ENCODE measurements at places on chromosomes 16 and 17.

- DNase-seq: no peak
These were observed 2.7 kb upstream of the ATAD5 start for GRCh38 chr17:30829022-30829421.

GRCh38 chr16:76780556-76780955 lies 410.4 kb upstream of the MON1B start:
- no peak for DNase-seq

- no peak for DNase-seq
These were observed 36.5 kb upstream of the BCAS3 start for GRCh38 chr17:60641126-60641525.

- no peak for DNase-seq
These were observed 15.0 kb downstream of the PITPNC1 start for GRCh38 chr17:67392111-67392510.

- DNase-seq: no peak
These were observed 42.3 kb upstream of the CCNF start for GRCh38 chr16:2386990-2387389.

DNA sequence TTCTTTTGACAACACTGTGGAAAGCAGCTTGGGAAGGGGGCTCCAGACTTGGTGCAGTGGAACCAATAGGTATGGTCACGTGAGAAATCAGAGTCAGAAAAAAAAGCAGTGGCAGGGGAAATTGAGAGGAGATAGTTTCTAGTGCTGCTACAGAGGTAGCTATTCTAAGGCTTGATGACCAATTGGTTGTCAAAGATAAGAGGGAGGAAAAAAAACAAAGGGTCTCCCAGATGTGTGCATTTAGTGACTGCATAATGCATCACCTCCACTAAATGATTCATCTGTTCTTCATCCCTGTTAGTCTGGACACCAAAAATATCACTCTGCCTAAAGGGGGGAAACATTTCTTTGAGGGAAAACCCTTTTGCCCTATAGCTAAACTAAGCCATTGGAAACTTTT lies 56.5 kb downstream of the PIGL start:
- no peak for DNase-seq

- DNase-seq: no peak
These were observed 714.3 kb downstream of the WWOX start for GRCh38 chr16:78813661-78814311.

- DNase-seq: no peak
These were observed 42.9 kb downstream of the BPTF start for GRCh38 chr17:67868176-67868575.

DNA sequence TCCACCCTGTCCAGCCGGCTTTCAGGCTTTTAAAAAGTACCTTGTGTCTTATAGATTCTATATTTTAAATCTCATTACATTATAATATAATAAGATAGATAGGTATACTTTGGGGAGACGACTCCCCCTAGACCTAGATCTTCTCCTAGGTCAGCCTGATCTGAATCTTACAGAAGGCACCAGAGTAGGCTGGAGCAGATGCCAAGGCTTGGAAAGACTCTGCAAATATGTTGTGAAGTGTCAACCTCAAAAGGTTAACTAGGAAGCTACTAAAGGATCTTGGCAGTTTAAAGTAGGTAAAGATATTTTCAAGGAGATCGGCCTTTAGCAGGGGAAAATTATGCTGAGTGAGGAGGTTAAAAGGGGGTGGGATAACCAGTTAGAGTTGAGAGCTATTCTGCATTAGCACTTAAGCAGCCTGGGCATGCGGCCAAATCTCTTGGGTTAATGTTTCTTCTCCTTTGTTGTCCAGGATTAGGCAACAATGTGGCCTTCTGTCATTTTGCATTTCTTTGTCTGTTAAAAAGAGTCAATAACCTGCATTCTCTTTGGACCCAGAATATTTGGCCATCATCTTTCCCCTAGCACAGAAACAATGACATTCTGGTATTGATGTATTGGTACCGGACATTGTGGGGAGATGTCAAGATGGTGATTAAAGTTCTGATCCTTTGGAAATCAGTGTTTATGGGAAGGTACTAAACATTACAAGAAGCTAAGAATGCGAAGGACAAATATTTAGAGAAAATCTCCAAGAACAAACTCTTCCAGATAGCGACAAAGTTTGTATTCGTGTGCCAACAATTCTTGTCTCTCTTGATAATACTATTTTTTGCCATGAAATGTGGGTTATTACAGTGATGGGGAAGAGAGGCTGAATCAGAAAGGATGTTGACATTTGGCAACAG lies 51.2 kb upstream of the DHX40 start:
- DNase-seq: no peak

DNA sequence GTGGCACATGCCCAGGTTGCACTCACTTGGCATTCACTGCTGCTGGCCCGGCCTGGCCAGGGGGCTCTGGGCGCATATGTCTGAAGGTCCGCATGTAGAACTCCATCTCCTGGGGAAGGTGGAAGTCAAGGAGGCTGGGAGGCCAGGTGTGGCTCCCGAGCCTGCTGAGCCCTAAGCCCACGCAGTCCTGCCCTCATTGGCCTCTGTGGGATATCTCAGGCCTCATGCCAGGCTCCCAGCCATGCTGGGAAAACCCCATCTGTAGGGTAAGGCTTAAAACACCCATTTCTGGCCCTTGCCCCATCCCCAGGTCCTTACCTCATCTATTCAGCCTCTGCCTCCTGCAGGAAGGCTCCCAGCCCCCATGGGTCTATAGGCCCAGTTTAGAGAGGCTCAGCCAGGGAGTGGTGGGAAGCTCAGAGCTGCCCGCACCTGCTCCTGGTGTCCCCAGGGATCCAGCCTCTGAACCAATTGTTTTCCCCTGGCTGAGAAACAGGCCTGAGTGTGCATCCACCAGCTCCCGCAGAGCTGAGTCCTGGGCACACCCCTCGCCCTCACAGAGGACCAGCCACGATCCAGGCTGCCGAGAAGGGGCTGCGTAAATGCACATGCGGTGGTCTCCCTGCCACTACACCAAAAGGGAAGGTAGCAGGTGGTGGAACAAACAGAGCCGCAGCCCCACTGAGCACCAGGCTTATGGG lies 2.3 kb upstream of the TPPP3 start:
- DNase-seq: no peak

DNA sequence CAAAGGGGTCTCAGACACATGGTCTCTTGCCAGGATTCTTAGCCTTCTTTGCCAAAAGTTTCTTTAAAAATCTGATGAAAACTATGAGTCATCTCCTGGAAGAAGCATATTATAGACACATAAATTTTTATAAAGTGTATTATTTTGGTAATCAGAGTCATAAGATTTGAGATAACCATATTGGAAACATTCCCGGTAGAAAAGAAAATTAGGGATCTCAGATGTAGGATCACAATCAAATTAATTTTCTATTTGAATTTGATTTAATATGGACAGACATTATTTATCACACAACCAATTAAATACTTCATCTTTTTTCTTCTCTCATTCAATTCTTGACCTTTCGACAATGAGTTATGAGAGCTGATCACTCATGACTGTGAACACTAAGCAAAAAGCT lies 347.7 kb upstream of the CDH8 start:
- DNase-seq: no peak

GRCh38 chr17:79325709-79326430 lies 251.2 kb downstream of the ENGASE start:
- DNase-seq: no peak

DNA sequence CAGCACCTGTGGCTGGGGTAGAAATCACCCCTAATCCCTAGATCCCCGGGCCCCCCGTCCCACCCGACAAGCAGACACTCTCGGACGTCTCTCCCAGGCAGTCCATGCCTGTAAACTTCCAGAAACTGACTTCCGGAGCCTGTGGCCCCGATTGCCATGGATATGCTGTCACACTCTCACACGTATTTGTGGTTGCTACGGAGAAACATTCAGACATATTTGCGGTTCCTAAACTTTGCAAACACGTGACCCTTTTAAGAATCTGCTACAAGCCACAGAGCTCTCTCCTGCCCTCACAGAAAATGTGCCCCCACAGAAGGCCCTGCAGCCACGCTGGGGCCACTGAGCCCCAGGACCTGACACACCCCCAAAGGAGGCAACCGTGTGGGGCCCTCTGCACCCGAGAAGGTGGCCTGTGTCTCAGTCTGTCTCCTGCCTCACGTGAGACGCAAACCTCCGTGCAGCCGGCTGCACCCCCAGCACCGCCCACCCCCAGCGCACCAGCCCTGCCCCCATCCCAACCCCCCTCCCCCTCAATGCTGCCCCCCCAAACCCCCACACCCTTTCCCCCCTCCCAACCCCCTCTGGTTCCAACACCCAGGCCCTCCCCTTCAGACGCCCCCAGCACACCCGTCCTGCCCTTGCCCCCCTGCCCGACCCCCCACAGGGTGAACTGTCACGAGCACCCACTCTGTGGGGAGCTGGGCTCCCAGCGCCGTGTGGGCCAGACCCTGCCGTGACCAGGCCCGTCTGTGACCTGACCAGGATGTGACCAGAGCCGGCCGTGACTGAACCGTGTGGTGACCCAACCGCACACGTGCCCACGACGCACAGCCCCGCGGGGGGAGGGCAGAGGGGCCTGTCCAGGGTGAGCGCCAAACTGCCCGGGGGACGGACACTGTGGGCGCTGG lies 66.3 kb upstream of the METRNL start:
- DNase-seq: peak; percentile 93

GRCh38 chr16:20774703-20775362 lies 11.0 kb downstream of the ACSM3 start:
- peak; percentile 2 for DNase-seq
